ENCODE measurements at places on chromosomes 12 and 14.
A peak's percentile ranks its signal among the peaks of the same experiment; 100 is the strongest.

DNA sequence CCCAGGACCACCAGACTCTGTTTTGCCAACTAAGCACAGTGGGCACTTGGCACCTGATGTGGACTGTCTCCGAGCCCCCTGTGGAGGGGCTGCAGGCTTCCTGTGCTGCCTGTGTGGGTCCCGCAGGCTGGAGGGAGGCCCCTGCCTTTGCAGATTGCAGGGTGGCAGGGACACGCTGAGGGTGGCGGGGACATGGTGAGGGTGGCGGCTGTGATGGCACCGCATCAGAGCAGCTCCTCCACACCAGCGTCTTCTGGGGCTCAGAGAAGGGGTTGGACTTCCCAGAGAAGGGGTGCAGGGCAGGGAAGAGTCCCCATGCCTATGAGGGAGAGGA, 8.1 kb downstream of the ZFYVE21 start:
- no peak for DNase-seq

DNA sequence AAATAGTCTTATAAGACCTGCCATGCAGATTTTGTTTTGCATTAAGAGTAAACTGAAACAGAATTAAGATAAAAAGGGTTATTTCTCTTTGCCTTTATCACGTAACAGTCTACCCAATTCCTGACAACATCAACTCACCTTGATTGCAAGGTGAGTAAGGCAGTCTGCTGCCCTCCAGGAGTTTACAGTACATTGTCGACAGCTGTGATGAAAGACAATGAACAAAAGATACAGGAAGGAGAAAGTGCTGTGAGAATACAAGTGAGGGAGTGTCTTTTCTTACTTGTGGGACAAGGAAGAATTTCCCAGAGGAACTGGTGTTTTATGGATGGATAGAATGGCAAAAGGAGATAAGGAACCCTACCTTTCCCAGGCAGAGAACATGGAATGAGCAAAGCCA, 101.0 kb downstream of the RTN1 start:
- DNase-seq, result no peak

- DNase-seq, result peak; percentile 88
Measured at GRCh38 chr12:41917938-41918341, 226.7 kb downstream of the GXYLT1 start.

DNA sequence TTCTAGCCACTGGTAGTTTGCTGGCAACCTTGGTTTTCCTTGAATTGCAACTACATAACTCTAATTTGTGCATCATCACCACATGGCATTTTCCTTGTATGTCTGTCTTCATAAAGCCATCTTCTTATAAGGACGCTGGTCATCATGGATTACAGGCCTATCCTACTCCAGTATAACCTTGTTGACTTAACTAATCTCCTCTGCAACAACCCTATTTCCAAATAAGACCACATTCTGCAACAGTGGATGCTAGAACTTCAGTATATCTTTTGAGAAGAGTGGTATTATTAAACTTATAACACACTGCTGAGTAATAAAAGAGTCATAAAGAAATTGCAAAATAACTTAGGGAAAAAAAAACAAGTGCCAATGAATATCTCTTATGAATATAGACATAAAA, 511.8 kb upstream of the FOXG1 start:
- no peak for DNase-seq

- peak; percentile 80 for DNase-seq
Measured at GRCh38 chr14:62739647-62740046, 305.6 kb downstream of the KCNH5 start.

GRCh38 chr12:88408823-88409222, 171.4 kb downstream of the KITLG start:
- DNase-seq, result no peak

GRCh38 chr12:25840678-25841465, 117.6 kb upstream of the RASSF8 start:
- DNase-seq, result no peak

- no peak for DNase-seq
Measured at GRCh38 chr14:100091386-100091785, 26.2 kb downstream of the EVL start.

DNA sequence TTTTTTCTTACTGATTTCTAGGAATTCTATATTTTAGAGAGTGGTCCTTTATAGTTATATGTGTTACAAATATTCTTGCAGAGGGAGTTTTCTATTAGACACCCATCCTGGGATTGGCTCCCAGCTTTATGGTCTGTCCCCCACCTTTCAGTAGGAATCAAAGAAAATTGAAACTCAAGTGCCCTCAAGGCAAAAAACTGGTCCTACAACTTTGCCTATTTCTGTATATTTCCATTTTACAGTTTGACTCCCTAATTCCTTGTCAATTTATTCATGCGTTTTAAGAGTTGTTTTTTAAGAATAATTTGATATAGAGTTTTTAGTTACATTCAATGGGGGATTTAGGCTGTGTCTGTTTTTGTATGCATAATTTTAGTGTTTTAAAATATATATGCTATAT, 208.9 kb downstream of the SYNE2 start:
- no peak for DNase-seq

DNA sequence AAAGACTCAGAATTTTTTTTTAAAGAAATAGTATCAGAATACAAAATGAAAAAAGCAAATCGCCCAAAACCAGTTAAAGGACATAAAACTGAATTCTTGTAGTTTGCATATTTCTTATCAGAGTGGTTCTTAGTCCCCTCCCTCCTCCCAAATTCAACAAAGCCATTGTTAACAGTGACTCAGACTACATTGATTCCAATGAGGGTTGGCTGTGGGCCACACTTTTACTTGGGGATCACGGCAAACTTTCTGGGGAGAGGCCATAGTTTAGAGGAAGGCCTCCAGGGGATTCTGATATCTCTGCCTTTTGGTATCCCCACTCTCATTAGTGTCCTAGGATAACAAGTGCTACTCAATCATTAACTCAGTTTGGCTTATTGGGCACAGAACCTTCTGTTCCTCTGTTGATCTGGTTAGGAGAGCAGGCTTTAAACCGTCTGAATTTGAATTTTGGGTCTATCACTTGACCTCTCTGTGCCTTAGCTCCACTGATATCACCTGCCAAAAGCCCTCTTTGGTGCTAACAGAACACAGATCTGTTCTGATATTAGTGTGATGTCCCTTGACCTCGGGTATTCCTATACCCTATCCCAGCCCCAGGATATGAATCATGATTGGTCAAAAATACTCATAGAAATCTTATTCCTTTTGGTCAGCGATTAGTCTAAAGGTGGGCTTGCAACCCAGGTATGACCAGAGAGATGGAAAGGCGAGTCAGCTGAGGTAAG, 45.2 kb upstream of the APPL2 start:
- DNase-seq, result no peak

DNA sequence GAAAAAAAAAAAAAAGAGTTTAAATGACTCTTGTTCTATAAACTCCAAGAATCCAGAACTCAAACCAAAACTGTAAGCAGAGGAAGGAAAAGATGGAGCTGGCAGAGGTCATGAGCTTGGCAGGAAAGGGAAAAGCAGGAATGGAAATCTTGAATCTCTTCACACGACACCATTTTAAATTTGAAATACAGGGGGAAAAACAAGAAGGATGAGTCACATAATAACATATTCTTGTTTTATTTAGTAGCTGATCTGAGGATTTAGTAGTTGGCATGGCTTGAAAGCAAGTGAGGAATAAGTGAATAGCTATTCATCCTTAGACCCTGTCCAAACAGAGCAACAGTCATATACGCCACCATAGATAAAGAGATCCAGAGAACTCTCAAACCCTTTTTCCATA, 35.0 kb downstream of the EPS8 start:
- DNase-seq, result no peak

- DNase-seq, result no peak
Measured at GRCh38 chr12:48084841-48085460, 20.9 kb downstream of the SENP1 start.

DNA sequence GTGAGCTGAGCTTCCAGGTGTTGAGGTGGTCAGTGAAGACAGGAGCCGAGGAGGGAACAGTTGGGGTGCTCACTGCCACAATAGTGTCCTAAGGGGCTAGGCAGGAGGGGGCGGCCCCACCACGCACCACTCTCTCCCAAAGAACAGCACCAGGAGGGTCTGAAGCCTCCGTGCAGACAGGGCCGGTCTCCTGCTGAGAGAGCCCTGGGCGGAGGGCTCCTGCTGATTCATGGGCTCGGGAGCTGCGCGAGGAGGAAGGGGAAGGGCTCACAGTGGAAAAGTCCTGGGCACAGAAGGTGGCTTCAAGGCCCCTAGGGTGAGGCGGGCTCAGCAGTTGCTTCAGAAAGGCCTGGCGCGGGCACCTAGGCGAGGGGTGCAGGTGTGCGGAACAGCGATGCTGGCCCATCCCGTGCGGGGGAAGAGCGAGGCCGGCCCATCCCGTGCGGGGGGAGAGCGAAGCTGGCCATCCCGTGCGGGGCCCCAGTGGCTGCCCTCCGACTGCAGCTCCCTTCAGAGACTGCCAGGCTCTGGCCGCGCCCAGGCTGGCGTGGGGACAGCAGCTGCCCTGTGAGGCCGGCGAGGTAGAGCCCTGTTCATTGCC, 176.7 kb downstream of the ADGRD1 start:
- DNase-seq, result no peak

- DNase-seq, result no peak
Measured at GRCh38 chr14:93986955-93987354, 10.1 kb upstream of the CCDC197 start.

DNA sequence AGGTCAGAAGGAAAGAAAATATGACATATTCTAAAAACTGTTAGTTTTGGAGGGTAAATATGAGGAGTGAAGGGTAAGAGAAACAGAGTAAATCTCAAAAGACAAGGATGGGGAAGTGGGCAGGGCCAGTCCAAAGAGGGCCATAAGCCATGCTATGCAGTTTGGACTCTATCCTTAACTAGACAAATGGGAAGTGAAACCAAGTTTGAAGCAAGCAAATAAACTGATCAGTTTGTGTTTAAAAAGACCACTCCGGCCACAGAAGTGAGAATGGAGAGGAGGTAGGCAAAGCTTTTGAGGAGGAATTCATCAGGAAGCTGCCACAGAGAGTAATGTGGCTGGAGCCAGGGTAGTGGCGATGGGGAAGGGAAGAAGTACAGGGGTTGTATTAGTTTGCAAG, 37.5 kb upstream of the DAAM1 start:
- DNase-seq, result no peak

- DNase-seq, result no peak
Measured at GRCh38 chr12:80622271-80622670, 85.2 kb upstream of the MYF6 start.

DNA sequence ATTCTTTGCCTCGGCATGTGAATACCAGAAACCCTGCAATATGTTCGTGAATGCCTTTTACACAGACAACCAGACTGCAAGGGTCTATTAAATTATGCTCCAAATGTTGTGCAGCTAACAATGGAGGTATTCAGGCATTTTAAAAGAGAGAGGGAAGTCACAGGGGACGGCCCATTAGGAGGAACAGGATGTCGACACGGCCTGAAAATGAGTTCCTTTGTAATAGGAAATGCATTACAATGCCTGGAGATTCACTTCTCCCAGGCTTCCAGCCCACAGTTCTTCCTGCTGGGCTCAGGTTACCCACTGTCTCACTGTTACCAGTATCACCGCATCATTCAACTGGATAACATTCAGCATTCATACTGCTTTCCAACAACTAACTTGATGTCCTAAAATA, 2.5 kb downstream of the DUSP6 start:
- DNase-seq, result peak; percentile 40

GRCh38 chr14:46653031-46653755, 1.6 kb upstream of the RPL10L start:
- no peak for DNase-seq

GRCh38 chr14:93010522-93011140, 87.7 kb downstream of the CHGA start:
- DNase-seq, result peak; percentile 79

DNA sequence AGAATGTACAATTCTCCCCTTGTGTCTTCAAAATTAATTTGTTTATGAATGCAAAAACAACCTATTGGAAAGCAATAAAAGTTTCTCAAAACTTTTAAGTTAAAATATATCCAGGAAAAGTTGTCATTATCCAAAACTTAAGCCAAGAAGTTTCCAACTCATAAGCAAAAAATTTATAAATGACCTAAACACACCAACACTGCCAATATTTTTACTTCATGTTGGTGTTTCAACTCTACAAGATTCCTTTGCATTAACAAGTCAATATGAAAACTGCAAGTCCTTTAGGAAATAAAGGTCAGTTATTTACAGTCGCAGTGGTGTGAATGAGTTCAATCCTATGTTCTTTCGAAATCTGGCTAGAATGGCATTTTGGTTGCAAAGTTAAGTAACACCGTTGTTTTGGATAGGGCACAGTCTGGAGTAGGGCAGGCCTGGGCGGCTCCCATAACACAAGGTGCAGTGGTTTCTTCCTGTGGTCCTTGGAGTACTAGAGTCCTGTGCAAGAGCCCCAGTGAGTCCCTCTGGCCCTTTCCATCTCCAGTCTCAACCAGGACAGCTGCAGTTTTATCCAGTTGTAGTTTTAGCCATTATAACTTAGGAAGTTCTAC, 151.4 kb downstream of the MED13L start:
- no peak for DNase-seq

DNA sequence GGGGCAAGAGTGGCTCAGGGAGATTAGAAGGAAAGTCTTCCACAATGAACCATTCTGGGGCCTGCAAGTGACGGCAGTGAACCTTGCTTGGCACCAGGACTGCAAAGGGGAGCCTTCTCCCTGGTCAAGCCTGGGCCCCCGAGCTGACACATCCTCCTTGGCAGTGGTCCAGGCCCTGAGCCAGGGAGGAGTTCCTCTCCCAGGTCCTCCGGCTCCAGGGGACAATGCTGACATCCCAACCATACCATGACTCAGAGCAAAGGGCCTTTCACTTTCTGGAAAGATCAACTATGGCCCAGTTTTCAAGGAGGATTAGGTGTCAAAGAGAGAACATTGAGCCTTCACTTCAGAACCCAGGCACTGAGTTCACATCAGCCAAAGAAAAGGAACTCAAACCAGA, 756.5 kb upstream of the TBX3 start:
- DNase-seq, result no peak

DNA sequence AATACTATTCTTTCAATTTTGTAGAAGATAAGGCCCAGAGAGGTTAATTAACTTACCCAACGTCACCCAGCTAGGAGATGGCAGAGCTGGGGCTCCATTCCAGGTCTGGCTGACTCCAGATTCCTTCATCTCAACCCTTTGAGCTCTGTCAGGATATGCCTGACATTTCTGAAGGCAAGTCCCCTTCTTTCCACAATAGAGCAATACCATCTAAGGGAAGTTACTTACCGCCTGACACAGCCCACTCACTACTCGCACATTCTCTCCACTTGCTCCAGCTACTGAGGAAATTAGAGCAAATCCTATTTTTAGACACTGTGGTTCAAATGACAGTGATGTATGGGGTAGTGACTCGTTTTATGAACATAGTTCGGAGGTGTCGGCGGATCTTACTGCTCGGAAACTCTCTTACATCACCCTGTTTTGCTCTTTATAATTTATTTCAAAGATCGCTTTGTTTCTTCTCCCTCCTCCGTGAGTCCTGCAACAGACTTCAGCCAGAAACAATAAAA, 2.0 kb upstream of the WSCD2 start:
- DNase-seq, result no peak

- DNase-seq, result no peak
Measured at GRCh38 chr12:49791700-49792099, 36.5 kb downstream of the NCKAP5L start.

GRCh38 chr14:104996483-104996882, 10.9 kb downstream of the CLBA1 start:
- no peak for DNase-seq

Measured in NCI-H1417 (cell line).